ENCODE measurements at places on chromosomes 2 and 18.

- DNase-seq = no peak
Measured at GRCh38 chr2:26585100-26585499, 56.1 kb downstream of the CIB4 start.

GRCh38 chr2:181458871-181459270, 1.7 kb downstream of the ITGA4 start:
- no peak for DNase-seq

- no peak for DNase-seq
Measured at GRCh38 chr2:234629596-234629995, 132.7 kb upstream of the ARL4C start.

- no peak for DNase-seq
Measured at GRCh38 chr2:134384131-134384530, 130.3 kb downstream of the MGAT5 start.

GRCh38 chr18:54824761-54825160, 3.5 kb upstream of the RAB27B start:
- DNase-seq = no peak

DNA sequence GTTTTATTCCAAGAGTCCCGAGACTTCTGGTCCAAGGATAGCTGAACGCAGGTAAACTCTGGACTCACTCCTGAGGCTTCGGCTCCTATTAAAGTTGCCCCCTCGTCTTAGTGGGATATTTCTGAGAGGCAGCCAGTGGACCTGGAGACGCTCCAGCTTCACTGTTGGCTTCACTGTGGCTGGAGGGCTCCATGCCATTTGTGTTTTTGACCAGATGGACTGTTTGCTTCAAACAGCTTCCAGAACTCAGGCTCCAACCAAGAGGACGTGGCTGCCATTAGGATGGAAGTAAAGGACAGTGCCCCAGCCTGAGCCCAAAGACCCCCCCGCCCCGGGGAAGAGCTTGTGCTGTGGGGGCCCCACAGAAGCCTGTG, 94.4 kb upstream of the LDAH start:
- no peak for DNase-seq

GRCh38 chr2:162123806-162124758, 28.0 kb downstream of the GCG start:
- peak; percentile 73 for DNase-seq

GRCh38 chr18:12346240-12346565, 30.8 kb downstream of the AFG3L2 start:
- no peak for DNase-seq

DNA sequence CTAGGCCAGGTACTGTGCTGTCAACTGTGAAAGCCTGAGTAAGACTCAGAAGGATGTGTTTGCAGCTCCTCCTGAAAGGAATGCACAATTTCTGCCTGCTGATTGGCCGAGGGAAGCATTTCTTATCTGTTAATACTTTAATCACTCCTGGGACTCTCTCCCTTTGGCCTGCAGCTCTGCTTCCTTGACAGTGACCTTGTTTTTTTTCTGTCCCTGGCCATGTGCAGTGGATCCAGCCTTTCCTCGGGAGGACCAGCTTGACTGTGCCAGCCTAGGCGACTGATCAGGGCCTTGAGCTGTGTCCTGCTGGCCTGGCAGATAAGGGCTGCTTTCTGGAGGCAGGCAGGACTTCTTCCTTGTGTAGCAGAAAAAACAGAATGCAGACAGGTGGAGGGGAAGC, 10.0 kb downstream of the RNF144A start:
- no peak for DNase-seq

DNA sequence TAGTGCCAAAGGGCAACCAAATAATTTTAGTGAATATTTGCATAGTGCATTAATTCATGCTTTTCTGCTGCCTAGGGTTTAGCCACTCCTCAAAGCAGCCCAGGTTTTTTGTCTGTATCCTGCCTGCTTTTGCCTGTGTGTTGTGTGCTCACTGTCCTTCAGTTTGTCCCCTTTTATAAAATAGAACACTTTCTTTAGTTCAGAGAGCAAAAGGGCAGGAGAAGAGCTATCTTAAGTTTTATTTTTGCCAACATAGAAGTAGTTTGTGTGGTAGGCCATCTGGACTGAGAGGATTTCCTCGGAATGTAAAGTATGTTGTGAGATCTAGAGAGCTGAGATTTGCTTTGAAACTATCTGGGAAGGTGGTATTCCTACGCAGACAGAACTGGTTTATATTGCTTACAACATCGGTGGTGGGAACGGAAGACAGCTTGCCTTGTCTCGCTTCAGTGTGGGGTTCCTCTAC, 64.9 kb downstream of the EML4 start:
- DNase-seq = peak; percentile 57

DNA sequence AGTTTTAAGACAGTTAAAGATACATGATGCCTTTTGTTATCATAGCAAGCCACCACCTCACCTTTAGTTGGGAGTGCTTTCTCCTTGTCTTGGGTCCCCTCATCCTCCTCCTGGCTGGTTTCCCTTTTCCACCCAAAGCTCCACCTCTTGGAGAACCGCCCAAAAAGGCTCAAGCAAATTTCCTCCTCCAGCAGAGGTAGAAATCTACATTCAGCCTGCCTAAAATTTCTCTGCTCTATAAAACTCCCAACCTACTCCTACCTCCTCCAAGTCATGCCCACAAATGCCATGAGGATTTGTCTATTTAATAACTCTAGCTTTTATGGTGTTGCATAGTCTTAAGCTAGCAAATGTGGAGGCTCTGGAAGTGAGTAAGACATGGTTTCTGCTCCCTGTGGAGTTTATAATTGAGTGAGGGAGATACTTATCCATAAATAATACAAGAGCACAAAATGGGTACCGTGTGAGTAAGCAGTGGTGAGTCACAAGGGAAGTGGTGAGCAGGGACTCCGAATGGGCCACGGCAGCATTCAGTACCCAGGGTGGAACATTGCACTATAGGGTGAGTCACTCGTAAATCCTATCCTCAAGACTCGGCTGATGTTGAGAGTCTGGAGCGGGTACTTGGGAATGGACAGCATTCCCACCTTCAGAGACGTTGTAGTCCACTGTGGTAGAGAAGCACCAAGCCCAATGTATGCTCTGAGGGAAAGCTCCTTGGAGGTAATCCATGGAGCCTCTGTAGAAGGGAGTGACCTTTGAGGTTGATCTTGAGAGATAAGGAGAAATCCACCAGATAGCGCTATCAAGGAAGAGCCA, 146.3 kb downstream of the RTN4 start:
- peak; percentile 94 for DNase-seq

- DNase-seq = no peak
Measured at GRCh38 chr2:76270096-76270710, 559.5 kb upstream of the GCFC2 start.

DNA sequence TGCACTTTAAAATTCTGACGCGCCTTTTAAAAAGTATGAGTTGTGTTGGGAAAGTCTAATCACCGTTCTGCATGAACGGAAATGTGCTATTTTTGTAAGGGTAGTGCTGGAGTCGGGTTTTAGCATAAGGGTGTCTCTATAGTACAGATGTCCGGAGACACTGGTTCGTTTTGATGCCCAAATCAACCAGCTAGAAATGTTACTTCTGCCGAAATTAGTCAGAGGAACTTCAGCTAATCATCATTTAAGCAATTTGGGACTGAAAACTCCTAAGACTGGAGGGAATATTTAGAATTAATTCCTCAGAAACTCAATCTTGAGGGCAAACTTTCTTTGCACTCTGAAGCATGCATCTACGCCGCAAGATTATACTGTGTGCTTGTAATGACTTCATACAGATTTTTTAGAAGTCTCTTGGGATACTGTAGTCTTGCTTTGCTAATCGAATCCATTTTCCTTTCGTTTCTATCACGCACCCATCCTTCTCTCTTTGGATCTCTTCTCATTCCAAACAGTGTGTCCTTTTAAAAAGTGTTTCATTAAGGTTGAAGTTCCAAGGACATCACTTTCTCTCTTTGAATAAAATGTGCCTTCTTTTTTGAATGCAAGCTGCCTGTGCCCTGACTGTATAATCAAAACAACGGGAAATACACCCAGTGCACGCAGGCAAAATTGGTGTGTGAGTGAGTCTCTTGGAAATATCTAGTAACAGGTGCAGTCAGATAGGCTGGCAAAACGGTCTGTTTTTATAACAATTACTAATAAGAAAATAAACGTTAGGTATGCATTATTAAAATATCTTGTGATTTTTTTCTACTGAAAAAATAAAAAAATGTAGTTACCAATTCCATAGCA, 270.9 kb upstream of the TCF4 start:
- peak; percentile 60 for DNase-seq

- peak; percentile 1 for DNase-seq
Measured at GRCh38 chr18:39057423-39058064, 1491.9 kb upstream of the CELF4 start.

GRCh38 chr2:127330753-127331152, 36.8 kb upstream of the ERCC3 start:
- DNase-seq = no peak

DNA sequence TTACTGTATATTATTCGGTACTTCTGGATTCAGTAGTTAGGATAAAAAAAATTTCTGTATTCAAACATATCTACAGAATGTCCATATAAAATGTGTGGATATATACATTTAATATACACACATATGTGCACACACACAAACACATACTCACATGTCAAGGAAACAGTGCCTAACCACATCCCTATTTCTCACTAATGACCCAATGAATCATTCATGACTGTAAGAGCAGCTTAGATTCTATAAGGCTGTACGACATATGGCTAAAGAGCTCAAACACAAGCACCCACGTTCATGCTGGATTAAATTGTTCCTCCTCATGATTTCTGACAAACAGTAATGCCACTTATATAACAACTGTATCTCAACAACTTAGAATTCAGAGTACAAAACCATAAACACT, 457.3 kb downstream of the ADCYAP1 start:
- no peak for DNase-seq

DNA sequence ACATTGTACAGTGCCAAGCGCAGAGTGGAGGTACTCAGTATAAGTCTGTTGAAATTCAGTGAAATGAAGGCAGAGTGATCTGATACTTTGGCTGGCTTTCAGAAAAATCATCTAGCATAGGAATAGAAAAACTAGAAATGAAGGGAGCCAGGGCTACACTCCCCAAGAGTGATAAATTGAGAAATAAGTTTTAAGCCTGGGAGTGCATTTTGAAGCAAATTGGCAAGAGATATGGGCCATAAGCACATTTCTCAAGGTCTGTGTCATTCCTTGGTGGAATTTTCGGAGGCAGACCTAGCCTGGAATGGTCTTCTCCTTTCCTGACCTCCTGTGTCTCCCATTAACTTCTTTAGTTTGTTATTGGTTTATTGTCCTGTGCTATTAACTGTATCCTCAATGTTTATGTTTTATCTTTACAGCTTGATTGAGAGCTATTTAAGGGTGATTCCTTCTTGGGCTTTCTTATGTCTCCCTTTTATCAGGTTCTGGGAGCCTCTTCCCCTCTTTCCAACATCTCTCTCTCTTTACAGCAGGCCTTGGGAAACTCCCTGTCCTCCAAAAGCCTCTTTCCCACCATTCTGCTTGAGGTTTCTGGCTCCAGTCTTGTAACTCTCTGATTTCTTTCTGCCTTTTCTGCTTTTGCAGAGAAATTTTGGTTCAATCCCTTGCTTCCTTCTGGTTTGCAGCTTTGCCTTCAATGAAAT, 649.5 kb downstream of the SLC4A3 start:
- peak; percentile 30 for DNase-seq

GRCh38 chr2:222703886-222704285, 32.4 kb downstream of the MOGAT1 start:
- DNase-seq = peak; percentile 37

DNA sequence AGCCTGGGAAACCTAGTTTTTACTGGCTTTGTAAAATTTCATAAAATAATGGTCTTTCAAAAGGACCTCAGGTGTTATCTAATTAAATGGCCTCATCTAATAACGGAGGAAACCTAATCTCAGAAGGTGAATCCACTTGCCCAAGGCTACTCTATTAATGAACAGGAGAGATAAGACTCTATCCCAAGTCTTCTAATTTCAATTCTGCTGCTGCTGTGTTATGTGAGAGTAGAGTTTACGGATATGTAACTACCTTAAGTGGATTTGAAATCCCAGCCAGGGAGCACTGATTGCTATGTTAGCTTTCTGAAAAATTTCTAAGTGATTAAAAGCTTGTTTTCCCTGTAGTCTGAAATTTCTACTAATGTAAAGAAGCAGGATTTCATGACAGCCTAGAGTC, 17.2 kb upstream of the ADCY3 start:
- no peak for DNase-seq

- DNase-seq = no peak
Measured at GRCh38 chr2:212357606-212358005, 181.0 kb downstream of the ERBB4 start.

GRCh38 chr2:74028290-74028689, 43.6 kb downstream of the TET3 start:
- no peak for DNase-seq

GRCh38 chr2:179574061-179574519, 287.3 kb downstream of the ZNF385B start:
- no peak for DNase-seq

DNA sequence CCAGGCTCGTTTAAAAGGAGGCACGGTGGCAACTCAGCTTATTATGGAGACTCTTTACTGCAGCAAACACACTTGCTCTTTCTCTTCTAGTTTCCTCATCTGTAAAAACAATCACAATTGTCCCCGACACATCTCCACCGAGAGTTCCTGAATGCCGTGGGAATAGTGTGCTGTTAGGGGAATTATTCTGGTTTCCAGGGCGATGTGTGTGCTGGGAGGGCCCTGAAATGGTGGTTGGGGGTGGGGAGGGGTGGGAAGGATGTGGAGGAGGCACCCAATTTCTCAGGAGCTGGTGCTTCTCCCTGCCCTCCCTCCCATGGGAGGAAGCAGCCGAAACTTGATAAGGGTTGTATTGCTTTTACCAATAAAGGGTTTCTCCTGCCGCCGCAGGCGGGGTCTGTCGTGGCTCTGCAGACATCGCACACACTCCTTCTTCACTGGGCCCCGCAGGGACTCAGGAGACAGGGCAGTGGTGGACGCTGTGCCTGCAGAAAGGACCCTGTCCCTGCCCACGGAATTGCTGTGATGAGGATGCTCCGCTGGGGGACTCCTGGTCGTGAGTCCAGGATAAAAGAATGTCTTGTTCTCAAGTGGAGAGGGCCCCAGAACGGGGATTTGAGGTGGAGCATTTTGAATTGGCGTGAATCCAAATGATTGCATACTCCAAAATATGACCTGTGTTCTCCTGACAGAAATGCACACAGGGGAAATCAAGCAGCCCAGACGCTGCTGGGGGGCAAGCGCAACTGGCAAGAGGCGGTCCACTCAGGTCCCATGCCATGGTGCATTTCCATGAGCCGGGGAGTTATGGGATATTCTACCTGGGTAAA, 119.2 kb downstream of the ACKR3 start:
- DNase-seq = no peak

GRCh38 chr2:60934165-60934722, 52.9 kb downstream of the REL start:
- DNase-seq = no peak

- DNase-seq = no peak
Measured at GRCh38 chr2:199282309-199282708, 175.4 kb downstream of the SATB2 start.

GRCh38 chr2:8096484-8096883, 585.4 kb upstream of the ID2 start:
- DNase-seq = no peak

GRCh38 chr2:217392930-217393584, 533.2 kb upstream of the TNP1 start:
- no peak for DNase-seq
